ENCODE measurements at places on chromosomes 4 and X.

GRCh38 chrX:44400588-44400987, 57.1 kb upstream of the EFHC2 start:
- no peaks in the 10 kb centered on the region for H3K36me3 ChIP-seq
- no peaks in the 10 kb centered on the region for H3K27me3 ChIP-seq
- DNase-seq, result no peak
- H3K4me1 ChIP-seq, result no peaks in the 10 kb centered on the region

DNA sequence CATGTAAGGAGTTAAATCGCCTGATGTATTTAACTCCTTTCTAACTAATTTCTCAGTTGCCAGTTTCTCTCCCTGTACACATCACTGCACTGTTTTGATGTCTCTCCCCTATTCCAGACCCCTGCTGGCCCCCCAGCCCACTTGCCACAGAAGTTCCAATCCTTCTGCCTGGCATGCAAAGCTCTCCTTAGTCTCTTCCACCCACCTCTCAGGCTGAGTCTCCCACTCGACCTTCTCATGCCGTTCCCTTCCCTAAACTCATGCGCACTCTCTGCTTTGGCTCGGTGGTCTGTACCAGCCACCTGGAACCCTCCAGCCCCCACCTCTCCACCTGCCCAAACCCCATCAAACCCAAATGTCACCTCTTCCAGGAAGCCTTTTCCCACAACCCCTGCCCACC, 56.9 kb downstream of the APLN start:
- H3K36me3 ChIP-seq, result no peaks in the 10 kb centered on the region
- no peak overlapping the region for H3K4me3 ChIP-seq
- H3K4me1 ChIP-seq, result no peaks in the 10 kb centered on the region
- no peaks in the 10 kb centered on the region for H3K27me3 ChIP-seq
- DNase-seq, result no peak

GRCh38 chr4:171130256-171130801, 682.9 kb upstream of the GALNTL6 start:
- no peaks in the 10 kb centered on the region for H3K4me1 ChIP-seq
- H3K36me3 ChIP-seq, result no peaks in the 10 kb centered on the region
- no peak overlapping the region for H3K4me3 ChIP-seq
- no peaks in the 10 kb centered on the region for H3K27me3 ChIP-seq
- no peak overlapping the region for H3K27ac ChIP-seq

DNA sequence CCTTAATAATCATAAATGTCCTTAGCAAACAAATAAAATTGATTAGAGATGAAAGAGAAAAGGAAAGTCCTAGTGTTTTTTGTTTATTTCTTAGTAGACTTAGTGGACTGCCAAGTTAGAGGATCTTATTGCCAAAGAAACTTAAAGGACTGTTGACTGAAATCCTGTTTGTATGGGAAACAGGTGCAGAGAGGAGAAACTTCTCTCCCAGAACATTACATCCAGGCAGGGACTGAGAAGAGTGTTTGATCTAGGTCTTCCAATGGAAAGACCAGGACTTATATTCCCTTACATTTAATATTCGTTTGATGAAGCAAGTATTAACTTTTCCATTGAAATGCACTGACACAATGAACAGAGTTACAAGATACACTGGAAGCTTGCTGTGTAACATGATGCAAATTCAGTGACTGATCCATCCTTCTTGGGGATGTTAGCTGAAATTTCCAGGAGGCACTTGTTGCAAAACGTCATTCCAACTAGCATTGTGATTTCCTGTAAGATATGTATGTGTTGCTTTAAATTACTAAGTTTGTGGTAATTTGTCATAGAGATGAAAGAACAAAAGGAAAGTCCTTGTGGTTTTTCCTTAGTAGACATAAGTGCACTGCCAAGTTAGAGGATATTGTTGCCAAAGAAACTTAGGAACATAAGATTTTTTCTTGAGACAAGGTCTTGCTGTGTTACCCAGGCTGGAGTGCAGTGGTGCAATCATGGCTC, 505.6 kb downstream of the STIM2 start:
- H3K27ac ChIP-seq, result no peak overlapping the region
- H3K27me3 ChIP-seq, result no peaks in the 10 kb centered on the region
- H3K36me3 ChIP-seq, result no peaks in the 10 kb centered on the region
- no peak overlapping the region for H3K4me3 ChIP-seq
- H3K4me1 ChIP-seq, result no peaks in the 10 kb centered on the region

- no peaks in the 10 kb centered on the region for H3K36me3 ChIP-seq
- no peak overlapping the region for H3K27ac ChIP-seq
- H3K4me3 ChIP-seq, result no peak overlapping the region
Measured at GRCh38 chrX:79721234-79721633, 293.3 kb upstream of the TBX22 start.

- H3K4me1 ChIP-seq, result no peaks in the 10 kb centered on the region
- no peak for DNase-seq
- H3K27me3 ChIP-seq, result no peaks in the 10 kb centered on the region
- no peak overlapping the region for H3K4me3 ChIP-seq
- H3K36me3 ChIP-seq, result no peaks in the 10 kb centered on the region
Measured at GRCh38 chr4:153413842-153414241, 52.3 kb upstream of the TMEM131L start.

DNA sequence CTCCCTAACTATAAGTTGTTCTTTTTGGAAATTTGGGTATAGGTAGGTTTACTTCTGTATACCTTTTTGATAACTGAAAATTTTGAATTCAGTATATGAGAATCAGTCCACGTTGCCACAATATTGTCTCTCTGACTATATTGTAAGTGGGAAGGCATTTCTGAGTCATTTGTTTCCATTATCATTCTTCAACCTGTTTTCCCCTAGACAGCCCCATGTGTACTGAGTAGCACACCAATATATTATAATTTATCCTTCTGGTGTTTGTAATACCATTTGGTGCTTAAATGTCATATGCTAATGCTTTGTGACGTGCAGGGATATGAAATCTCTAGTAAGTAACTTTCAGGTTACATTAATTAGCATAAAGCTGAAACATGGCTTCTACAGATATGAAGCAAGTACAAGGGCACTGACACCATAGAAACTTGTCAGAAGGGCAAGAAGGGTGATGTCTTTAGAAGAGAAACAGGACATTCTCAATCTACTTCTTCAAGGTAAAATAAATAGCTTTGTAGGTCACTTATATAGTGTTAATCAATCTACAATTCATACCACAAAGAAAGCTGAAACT, 27.7 kb downstream of the PAK3 start:
- no peaks in the 10 kb centered on the region for H3K36me3 ChIP-seq
- DNase-seq, result no peak
- H3K27ac ChIP-seq, result no peak overlapping the region
- H3K4me3 ChIP-seq, result no peak overlapping the region
- no peaks in the 10 kb centered on the region for H3K27me3 ChIP-seq

- H3K36me3 ChIP-seq, result no peaks in the 10 kb centered on the region
- no peak overlapping the region for H3K4me3 ChIP-seq
- DNase-seq, result no peak
- no peaks in the 10 kb centered on the region for H3K27me3 ChIP-seq
Measured at GRCh38 chr4:148270630-148271029, 171.6 kb downstream of the NR3C2 start.

GRCh38 chrX:63561425-63561824, 210.3 kb upstream of the SPIN4 start:
- no peak for DNase-seq
- H3K4me3 ChIP-seq, result no peak overlapping the region
- no peaks in the 10 kb centered on the region for H3K4me1 ChIP-seq
- no peaks in the 10 kb centered on the region for H3K36me3 ChIP-seq

DNA sequence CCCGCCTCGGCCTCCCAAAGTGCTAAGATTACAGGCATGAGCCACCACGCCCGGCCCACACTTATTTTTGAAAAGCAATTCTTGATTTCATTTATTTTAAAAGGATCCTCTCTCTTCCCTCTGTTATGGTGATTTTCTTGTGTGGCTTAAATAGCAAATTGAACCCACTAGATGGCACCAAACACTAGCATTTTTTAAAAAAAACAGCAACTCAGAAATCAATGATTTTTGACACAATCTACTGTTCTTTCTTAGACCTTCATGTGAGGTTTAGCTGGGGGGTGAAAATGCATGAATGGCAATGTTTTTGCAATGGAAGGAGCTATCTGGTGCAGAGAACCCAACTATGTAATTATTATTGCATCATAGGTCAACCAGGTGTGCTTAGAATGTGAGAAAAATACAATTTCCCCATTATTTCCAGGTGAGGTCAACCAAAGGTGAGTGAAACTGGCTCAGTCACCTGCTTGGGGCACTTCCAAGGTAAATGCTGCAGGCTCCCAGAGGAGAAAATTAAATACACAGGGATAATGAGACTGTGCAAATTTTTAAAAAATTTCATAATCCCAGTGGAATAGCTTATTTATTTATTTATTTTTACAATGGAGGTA, 226.7 kb upstream of the PRKX start:
- no peak overlapping the region for H3K27ac ChIP-seq
- H3K4me3 ChIP-seq, result no peak overlapping the region
- H3K36me3 ChIP-seq, result no peaks in the 10 kb centered on the region
- H3K4me1 ChIP-seq, result no peaks in the 10 kb centered on the region
- DNase-seq, result no peak

DNA sequence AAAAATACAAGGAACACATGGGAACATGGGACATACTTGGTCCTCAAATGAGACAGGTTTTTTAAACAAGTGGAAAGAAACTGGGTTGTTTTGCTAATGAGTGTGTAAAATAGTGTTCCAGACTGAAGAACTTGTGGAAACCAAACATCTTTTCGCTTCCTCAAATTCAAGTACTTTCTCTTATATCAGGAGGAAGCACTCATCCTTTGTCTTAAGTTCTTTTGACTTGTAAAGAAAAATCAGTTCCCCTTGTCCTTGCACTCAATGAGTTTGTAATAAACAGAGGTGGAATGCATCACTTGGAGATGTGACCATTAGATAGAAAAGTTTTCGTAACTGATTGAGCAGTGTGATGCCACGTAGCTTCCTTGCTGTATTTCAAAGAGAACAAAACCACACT, 101.1 kb downstream of the PHOX2B start:
- DNase-seq, result no peak
- H3K36me3 ChIP-seq, result no peaks in the 10 kb centered on the region
- no peak overlapping the region for H3K4me3 ChIP-seq
- no peaks in the 10 kb centered on the region for H3K27me3 ChIP-seq

- no peak overlapping the region for H3K4me3 ChIP-seq
- H3K27me3 ChIP-seq, result no peaks in the 10 kb centered on the region
- H3K36me3 ChIP-seq, result no peaks in the 10 kb centered on the region
- H3K4me1 ChIP-seq, result no peaks in the 10 kb centered on the region
- DNase-seq, result no peak
Measured at GRCh38 chr4:2767046-2767704, 11.0 kb upstream of the TNIP2 start.

DNA sequence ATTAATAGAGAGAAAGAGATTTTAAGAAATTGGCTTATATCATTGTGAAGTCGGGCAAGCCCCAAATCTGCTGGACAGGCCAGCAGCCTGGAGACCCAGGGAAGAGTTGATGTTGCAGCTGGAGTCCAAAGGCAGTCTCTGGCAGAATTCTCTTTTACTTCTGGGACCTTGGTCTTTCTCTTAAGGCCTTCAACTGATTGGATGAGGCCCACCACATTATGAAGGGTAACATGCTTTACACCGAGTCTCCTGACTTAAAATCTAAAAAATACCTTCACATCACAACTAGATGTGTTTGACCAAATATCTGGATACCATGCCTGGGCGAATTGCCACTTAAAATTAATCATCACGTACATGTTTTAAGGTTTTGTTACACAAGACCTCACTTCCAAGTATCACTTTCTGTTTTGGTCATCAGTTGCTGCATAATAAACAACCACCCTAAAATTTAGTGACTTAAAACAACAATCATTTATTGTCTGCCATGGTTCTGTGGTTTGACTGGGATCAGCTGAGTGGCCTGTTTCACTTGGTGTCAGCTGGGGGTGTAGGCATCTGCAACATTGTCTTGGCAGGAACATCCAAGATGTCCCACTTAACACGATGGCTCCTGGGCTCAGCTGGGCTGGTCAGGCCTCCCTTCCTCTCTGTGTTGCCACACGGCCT, 3.4 kb downstream of the CD38 start:
- H3K36me3 ChIP-seq, result no peaks in the 10 kb centered on the region
- peaks cover 19% of the 10 kb centered on the region for H3K27me3 ChIP-seq
- no peak overlapping the region for H3K4me3 ChIP-seq
- DNase-seq, result no peak

- no peaks in the 10 kb centered on the region for H3K4me1 ChIP-seq
- no peak for DNase-seq
- no peak overlapping the region for H3K4me3 ChIP-seq
Measured at GRCh38 chr4:163384434-163384833, 40.7 kb downstream of the NPY5R start.

GRCh38 chr4:152817331-152817730, 37.6 kb downstream of the ARFIP1 start:
- H3K27ac ChIP-seq, result no peak overlapping the region
- no peak for DNase-seq
- H3K4me1 ChIP-seq, result no peaks in the 10 kb centered on the region
- H3K4me3 ChIP-seq, result no peak overlapping the region
- H3K36me3 ChIP-seq, result no peaks in the 10 kb centered on the region
- H3K27me3 ChIP-seq, result no peaks in the 10 kb centered on the region

- no peak for DNase-seq
- H3K27ac ChIP-seq, result no peak overlapping the region
- H3K4me3 ChIP-seq, result no peak overlapping the region
- H3K36me3 ChIP-seq, result no peaks in the 10 kb centered on the region
- no peaks in the 10 kb centered on the region for H3K4me1 ChIP-seq
Measured at GRCh38 chrX:147180886-147181285, 366.3 kb upstream of the CXorf51A start.

GRCh38 chr4:119517361-119518229, 111.0 kb downstream of the PDE5A start:
- no peaks in the 10 kb centered on the region for H3K27me3 ChIP-seq
- H3K27ac ChIP-seq, result no peak overlapping the region
- DNase-seq, result no peak
- peaks cover 2% of the 10 kb centered on the region for H3K36me3 ChIP-seq
- no peaks in the 10 kb centered on the region for H3K4me1 ChIP-seq

DNA sequence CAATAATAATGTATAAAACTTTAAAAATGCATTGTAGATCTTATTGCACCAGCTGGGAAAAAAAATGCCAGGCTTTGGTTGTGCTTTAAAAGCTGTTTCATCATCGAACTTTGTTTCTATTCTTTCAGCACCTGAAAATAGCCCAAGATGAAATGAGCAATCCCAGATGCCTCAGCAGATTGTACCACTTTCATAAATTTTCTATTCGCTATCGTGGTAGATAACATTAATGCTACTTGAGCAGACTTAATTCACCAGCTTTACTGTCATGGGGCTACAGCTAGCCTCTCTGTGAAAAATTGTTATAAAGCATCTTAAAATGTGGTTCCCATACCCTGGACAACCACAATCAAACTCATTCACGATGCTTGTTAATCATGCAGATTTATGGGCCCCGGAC, 599.6 kb upstream of the HS3ST1 start:
- no peaks in the 10 kb centered on the region for H3K36me3 ChIP-seq
- no peak for DNase-seq
- no peak overlapping the region for H3K4me3 ChIP-seq

Measured in iPS DF 6.9 (cell line).